ENCODE measurements at places on chromosomes 13 and 19.

GRCh38 chr13:80166352-80166751, 174.6 kb downstream of the SPRY2 start:
- no peak for DNase-seq

DNA sequence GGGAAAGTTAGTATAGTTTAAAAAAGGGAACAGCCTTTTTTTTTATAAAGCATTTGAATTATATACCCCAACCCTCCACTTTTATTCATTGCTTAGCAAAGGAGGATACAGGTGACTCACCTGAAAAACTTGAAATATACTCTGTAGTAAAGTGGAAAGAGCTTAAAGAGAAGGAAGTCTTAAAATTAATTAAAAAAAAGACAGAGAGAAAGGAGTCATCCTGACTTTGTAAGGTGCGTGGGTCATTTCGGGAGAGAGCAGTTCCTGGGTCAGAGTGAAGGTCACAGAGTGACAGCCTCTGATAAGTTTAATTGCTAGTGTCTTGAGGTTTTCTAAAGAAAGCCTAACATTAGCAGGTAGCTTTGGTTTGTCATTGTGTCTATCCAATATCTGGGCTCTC, 310.3 kb downstream of the KLF5 start:
- no peak for DNase-seq

GRCh38 chr13:66879988-66880387, 350.1 kb downstream of the PCDH9 start:
- DNase-seq = no peak

- DNase-seq = no peak
Observed at GRCh38 chr13:25210842-25211569, 38.9 kb upstream of the AMER2 start.

- DNase-seq = no peak
Observed at GRCh38 chr13:87554045-87554444, 117.1 kb upstream of the SLITRK5 start.

DNA sequence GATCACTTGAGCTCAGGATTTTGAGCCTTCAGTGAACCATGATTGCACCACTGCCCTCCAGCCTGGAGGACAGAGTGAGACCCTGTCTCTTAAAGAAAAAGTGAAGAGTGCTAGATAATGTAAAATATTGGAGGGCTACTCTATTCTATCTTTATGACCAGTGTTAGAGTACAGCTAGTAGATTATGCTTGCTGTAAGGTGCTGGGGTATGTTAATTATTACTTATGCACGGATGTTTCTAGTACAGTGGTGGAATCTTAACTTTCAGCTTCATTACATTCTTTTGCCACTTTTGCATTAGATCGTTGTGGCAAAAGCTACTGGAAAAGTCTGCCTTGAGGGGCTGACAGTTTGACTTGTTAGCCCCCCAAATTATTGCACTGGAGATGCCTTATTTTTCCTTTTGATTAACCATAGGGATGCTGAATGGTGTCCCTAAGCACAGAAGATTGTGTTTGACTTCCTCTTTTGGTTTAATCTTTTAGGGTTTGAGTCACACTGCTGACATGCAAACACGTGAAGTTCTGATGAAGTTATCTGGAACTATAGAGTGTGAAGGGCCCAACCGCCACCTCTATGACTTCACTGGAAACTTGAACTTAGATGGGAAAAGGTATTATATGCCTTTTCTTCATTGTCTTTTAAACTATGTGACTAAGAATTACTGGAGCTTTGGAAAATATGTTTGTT, 169.8 kb downstream of the ATP8A2 start:
- no peak for DNase-seq

DNA sequence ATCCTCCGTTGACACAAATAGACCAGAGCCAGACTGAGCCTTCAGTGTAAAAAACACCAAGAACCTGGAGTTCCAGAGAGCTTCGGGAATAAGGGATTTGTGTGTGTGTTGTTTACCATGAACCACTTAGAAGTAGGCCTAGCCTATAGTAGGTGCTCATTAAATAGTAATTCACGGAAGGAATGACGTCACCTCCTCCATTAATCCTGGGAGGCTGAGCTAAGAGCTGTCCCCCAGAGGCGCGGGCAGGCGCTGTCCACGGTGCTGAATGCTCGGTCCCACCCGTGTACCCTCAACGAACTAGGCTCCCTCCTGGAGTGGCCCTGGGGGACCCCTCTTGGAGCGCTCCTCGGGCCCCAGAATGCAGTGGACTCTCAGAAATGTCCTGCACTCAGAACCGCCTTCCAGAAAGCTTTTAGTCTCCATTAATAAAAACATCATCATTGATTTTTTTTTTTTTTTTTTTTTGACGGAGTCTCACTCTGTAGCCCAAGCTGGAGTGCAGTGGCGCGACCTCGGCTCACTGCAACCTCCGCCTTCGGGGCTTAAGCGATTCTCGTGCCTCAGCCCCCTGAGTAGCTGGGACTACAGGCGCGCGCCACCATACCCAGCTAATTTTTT, 6.5 kb downstream of the UNC13A start:
- no peak for DNase-seq

GRCh38 chr19:43774103-43774939, 6.5 kb downstream of the KCNN4 start:
- DNase-seq = no peak

DNA sequence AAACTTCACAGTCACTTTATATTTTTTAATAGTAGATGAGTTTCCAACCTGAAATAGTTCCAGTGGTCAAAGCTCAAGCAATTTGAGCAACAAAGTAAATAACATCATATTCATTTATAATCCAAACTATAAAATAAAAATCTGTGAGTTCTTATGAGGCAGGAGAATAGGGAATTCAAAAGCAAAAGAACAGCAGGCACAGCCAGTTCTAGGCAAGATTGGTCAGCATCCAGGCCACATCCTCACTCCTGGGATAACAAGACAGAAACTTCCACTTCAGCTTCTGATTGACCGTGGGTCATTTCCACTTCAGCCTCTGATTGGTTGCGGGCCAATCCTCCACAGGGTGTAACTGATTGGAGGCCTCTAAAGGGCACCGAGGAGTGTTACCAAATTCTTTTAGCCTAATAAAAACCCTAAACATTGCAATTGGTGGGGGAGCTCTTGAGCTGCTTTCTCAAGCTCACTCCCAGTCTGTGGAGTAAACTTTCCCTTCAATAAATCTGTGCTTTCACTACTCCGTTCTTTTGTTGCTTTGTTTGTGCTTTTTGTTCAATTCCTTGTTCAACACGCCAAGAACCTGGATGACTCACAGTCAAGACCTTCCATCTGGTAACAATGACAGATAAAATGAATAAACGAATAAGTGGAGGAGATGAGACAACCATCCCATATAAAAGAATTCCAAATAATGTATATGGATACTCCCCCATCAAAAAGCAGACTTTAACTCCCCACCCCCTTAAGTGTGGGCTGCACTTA, 42.6 kb upstream of the AMER2 start:
- no peak for DNase-seq

- no peak for DNase-seq
Observed at GRCh38 chr13:64428196-64428595, 2801.9 kb downstream of the PCDH9 start.

- DNase-seq = no peak
Observed at GRCh38 chr19:5288347-5288739, 52.3 kb downstream of the PTPRS start.

DNA sequence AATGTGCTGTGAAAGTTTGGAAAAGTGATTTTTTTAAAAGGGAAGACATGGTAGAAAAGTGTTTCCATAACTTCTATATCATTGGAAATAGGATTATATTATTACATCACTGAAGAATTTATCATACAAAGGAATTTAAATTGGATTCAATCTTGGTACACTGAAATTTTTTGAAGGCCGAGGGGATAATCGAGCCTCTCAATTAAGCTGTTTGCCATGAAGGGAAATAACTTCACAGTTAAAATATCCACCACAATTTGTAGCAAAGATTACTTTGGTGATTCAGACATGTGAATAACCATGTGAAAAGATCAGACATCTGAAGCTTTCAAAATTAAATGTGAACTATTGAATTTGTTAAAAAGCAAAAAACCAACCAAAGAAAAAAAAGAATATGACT, 215.3 kb downstream of the KLF5 start:
- DNase-seq = no peak

DNA sequence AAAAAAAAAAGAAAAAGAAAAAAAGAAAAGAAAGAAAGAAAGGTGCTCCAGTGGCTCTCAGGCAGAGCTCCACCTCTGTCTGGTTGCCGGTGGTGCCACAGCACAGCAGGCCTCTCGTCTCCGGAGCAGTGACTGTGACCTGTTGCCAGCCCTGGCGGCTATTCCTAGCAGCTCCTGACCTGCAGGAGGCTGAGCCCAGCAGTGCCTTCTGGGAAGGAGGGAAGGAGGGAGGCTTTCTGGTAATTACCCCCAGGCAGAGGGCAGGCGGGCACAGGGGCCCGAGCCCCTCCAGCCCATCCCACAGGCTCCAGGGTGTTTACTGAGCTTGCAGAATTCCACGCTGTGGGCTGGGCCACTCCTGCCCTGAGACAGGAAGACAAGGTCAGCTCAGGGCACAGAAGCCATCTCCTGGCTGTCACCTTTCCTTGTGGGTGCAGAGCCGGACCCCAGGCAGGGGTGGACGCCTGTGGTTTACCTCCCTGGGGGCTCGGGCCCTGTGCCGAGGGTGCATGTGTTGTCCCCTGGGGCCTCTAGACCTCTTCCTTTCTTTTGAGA, 77.9 kb downstream of the GNG7 start:
- DNase-seq = no peak

- no peak for DNase-seq
Observed at GRCh38 chr13:46721054-46721453, 75.9 kb downstream of the ESD start.

- no peak for DNase-seq
Observed at GRCh38 chr19:4536798-4537197, 1.8 kb upstream of the PLIN5 start.

- DNase-seq = no peak
Observed at GRCh38 chr13:111042661-111043226, 72.4 kb upstream of the ARHGEF7 start.

DNA sequence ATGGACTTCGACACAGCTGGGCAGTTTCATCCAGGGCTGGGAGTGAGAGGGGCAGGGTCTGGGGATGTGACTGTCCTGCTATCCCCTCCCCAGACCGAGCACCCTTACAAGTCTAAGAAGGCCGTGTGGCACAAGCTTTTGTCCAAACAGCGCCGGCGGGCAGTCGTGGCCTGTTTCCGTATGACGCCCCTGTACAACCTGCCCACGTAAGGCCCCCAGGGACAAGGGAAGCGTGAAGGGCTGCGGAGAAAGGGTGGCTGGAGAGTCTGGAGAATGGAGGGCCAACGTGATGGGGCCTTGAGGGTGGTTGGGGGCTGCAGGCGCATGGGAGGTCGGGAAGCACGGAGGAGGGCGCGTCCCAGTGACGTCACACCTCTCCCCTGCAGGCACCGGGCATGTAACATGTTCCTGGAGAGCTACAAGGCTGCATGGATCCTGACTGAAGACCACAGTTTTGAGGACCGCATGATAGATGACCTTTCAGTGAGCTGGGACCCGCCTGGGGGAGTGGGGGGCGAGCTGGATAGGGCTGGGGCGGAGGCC, 89.5 kb downstream of the MAP4K1 start:
- no peak for DNase-seq

- no peak for DNase-seq
Observed at GRCh38 chr13:74200081-74200480, 65.9 kb upstream of the KLF12 start.

DNA sequence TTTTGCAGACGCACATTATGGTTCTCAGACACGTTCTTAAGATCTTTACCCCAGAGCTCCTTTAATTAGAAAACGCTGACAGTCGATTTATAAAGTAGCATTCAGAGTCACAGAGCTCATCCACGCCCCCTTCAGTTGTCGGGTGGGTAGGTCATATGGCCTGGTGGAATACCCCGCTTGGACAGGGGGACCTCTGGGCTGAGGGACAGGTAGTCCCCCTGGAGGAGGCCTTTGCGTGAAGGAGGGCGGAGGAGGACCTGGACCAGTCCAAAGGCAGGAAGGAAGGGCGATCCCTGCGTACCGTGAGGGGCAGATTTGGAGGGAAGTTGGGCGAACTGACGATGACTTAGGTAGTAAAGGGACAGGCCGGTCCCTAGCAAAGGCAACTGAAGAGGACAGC, 20.5 kb downstream of the VASP start:
- DNase-seq = no peak

GRCh38 chr19:35751839-35752745, 3.7 kb downstream of the LIN37 start:
- DNase-seq = no peak

- DNase-seq = no peak
Observed at GRCh38 chr13:47281991-47282390, 385.1 kb upstream of the HTR2A start.

GRCh38 chr13:55517312-55517711, 1623.4 kb upstream of the PRR20A start:
- DNase-seq = no peak

GRCh38 chr13:30338331-30338851, 31.0 kb upstream of the KATNAL1 start:
- no peak for DNase-seq

- no peak for DNase-seq
Observed at GRCh38 chr13:43223216-43223615, 199.8 kb downstream of the DNAJC15 start.

DNA sequence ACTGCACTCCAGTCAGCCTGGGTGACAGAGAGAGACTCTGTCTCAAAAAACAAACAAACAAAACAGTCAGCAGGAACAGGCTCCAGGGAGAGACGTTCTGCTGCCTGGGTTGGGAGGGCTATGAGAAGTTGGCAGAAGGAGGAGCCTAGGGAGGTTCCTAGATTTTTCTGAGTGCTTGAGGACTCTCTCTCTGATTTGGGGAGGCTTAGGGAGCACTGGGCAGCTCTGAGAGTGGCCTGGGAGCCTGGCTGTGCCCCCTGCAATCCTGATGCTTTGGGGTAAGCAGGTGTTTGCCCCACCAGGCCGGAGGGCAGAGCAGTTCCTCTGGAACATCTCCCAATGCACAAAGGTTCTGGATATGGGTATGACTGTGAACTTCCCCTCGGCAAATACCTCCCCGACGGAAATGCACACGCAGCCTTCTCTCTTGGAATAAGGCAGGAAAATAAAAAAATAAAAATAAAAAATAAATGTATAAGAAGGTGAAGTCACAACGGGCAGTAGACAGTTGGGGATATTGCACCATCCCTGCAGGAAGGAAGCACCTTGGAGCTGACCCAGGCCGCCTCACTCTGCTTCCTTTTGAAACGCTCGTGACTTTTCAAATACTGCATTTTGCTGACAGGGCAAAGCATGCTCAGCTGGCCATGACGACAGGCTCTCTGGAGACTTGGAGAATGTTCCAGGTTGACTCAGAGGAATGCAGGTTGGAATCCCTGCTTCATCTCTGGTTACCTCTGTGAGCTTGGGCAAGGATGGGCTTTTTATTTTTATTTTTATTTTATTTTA, 26.5 kb upstream of the HOMER3 start:
- DNase-seq = no peak

- no peak for DNase-seq
Observed at GRCh38 chr13:41465898-41466320, 8.6 kb downstream of the RGCC start.

DNA sequence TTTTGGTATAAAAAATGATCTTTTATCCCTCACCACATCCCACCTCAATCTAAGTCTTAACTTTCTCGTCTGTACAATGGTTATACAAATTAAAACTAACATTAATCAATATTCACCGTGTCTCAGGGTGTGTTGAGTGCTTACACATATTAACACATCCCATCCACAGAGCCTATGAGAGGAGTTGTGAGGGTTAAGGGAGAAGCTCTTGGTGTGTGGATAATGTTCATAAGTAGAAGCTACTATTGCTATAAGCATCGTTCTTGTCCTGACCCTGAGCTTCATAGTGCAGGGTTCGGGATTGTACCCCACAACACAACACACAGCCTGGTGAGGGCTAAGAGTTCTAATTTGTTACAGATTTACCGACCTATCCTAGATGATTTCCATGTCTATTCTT, 2.5 kb downstream of the FPR3 start:
- DNase-seq = no peak

Measured in stimulated activated CD8-positive, alpha-beta memory T cell treated with anti-CD3 and anti-CD28 coated beads, Interleukin-2, amount 100 ng/mL, for 1 hour (primary cell).